ENCODE measurements at places on chromosomes 4 and X. TPM values are rescaled to one million over a fixed set of nuclear protein-coding genes. Genes with fewer than 3 reads are reported as not detected.

ZNF157 gene
- total RNA-seq: 0.47 TPM

RTL3 gene
- total RNA-seq: not detected

- DNase-seq: no peak
These were observed 330.9 kb downstream of the SPOCK3 start for GRCh38 chr4:166903408-166903807.

- no peak for DNase-seq
These were observed 435 bp downstream of the DCX start for GRCh38 chrX:111411557-111411956.

- no peak for DNase-seq
These were observed 373 bp upstream of the INTS6L start for GRCh38 chrX:135520022-135520552.

DNA sequence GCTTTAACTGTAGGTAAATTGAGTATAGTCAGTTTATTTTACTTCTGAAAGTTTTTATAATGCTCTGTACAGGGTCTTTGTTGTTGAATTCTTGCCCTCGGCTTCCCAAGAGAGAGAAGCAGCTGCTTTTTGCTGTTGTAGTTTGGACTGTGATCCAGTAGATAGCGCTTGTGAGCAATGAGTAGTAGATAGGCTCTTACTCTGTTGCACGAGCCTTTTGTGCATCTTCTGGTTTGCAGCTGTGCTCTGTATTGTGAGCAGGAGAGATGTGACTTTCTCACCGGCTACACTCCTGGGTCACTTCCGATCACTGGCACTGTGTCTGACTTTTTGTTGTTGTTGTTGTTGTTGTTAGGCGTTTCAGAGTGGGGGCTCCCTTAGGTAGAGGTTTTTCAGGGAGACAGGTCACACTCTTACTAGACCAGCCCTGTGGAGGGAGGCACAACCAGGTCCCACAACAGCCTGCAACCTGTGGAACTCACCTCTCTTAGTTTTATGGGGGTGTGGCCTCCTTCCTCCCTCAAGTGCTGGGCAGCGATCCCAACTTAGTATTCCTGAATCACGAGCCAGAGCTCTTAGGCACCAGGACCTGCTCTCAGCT lies 822.1 kb upstream of the GALNTL6 start:
- no peak for DNase-seq
